ENCODE measurements at places on chromosomes 7 and 10.
A peak's percentile ranks its signal among the peaks of the same experiment; 100 is the strongest.

- DNase-seq, result no peak
These were observed 28.5 kb downstream of the CELF2 start for GRCh38 chr10:11045995-11046775.

GRCh38 chr10:23362879-23363792 lies 18.5 kb upstream of the C10orf67 start:
- no peak for DNase-seq

DNA sequence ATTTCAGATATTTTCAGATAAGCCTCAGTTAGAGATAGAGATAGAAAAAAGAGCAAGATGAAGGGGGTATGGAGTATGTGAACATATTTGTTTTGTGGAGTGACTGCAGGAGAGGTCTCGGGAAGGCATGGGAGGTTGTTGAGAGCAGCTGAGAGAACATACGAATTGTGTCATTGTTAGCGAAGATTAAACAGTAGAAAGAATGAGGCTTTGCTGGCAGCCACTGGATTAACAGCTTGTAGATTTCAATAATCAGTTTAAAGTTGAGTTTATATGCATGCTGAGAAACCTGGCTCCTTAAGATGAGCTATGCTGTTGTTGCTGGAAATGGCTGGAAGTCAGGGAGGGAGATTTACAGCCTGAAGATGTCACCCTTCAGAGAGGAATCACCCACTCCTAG lies 100.9 kb upstream of the SORCS3 start:
- DNase-seq, result no peak

GRCh38 chr10:113108948-113109347 lies 158.9 kb downstream of the TCF7L2 start:
- no peak for DNase-seq

DNA sequence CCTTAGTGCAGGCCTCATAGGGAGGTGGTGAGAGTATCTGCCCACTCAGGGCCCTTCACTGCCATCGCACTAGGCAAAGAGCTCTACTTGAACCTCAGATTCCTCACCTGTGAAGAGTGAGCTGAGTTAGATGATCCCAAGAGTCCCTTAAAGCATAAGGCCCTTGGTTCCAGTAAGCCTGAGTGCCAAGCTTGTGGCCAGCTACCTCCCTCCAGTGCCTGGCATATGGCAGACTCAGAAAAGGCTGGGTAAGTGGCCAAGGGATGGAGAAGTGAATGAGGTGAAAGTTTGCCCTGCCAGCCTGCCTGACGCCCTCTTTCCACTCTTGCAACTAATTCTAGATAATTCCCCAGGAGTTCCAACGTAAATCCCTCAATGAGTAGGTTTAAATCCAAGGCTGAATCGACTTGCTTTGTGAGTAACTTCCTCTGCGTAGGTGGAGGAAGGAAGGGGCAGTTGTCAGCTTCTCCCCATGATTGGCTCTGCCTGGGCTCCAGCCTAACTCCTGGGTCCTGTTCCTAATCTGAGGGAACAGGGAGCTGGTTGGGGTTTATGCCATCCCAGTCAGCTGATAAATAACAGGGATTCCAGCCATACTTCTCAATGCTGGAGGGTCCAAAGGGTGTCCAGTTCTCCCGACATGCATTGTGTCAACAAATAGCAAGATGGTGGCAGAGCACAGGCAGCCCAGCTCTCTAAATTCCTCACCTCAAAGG lies 14.2 kb downstream of the DUSP5 start:
- no peak for DNase-seq

GRCh38 chr10:5076615-5077014 lies 17.6 kb upstream of the AKR1C3 start:
- no peak for DNase-seq

DNA sequence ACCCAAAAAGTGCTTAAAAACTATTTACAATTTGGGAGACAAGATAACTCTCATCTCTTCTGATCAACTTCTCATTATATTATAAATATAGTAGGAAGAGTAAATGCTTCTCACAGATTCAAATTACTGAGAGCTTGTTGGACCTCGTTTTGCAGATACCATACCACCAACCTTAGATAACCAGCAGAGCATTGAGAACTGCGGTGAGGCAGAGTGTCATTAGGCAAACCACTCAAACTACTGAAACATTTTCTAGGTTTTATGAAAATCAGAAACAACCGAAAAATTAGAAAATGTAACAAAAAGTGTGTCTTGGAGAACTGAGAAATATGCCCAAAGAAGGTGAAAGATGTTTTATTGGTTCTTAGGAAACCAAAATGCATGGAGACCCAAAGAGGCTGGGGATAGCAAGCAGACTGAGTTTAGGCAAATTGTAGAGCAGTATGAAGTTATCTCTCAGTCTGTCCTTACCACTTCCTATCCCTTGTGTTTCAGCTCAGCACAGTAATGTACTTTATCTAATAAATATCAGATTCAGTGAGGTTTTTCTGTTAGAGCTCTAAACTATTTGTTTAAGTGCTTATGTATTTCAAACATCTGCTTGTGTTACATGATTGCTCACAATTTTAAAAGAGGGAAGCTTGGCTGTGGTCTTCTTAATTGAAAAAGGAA lies 77.9 kb downstream of the HECTD2 start:
- no peak for DNase-seq

DNA sequence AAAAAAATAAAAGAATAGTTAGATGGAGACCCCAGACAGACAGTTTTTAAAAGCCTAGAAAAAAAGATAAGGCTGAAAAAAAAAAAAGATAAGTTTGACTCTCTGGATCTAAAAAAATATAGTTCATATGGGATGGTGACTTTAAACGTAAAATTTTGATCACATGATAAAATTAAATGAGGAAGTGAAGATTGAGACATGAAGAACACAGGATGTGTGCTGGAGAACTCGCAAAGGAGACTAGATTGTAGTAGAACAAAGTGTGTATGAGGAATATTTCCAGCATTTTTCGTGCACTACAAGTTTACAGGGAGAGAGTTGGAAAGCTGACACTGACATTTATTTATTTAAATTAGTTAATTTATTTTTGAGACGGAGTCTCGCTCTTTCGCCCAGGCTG lies 286.4 kb downstream of the PRPF18 start:
- DNase-seq, result no peak

DNA sequence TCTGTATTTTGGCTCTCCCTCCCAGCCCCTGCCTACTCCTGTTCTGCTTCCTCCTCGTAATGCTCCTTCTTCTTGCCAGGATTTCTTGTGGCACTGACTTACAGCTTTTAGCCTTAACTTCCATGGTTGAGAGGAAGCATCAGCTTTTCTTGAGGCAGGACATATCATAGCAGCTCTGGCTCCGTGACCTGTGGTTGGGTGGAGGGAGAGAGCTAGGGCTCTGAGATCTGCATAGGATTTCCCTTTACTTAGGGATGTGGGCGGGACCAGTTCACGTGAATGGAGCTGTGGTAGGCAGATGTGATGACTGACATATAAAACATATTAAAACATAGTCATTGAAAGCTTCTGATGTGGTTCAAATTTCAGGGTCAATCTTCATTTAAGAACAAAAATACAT lies 10.6 kb upstream of the RAB11FIP2 start:
- no peak for DNase-seq

- no peak for DNase-seq
These were observed 368.4 kb upstream of the PODXL start for GRCh38 chr7:131924857-131925256.

GRCh38 chr10:124984376-124984775 lies 42.5 kb downstream of the ZRANB1 start:
- DNase-seq, result no peak

GRCh38 chr7:4714767-4715409 lies 32.8 kb downstream of the FOXK1 start:
- DNase-seq, result no peak

DNA sequence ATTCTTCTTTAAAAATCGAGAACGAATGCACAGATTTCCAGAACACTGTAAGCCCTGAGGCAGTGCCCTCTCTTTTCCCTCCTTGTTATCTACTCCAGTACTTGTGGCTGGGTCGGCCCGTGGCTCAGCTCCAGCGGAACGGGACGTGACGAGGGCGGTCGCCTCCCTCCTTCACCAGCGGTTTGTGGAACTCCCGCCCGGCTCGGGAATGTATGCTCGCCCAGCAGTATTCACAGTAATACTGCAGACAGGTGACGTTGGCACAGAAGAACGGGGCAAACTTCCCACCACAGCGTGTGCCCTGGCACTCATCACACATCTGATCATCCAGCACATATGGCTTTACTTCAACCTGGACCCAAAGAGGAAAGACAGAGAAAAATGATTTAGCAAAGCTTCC lies 128.5 kb downstream of the BTAF1 start:
- DNase-seq, result no peak

DNA sequence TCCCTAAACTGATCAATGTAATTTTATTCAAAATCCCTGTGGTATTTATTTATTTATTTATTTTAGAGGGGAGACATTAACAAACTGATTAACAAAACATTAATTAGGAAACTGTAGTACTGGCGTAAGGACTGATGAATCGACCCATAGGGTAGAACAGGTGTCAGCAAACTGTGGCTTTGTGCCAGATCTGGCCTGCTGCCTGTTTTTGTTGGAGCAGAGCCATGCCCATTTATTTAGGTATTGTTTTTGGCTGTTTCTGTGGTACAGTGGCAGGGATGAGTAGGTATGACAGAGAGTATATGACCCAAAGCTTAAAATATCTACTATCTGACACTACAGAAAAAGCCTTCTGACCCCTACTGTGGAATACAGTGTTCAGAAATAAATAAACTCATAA lies 332.5 kb upstream of the ETV1 start:
- DNase-seq, result no peak

DNA sequence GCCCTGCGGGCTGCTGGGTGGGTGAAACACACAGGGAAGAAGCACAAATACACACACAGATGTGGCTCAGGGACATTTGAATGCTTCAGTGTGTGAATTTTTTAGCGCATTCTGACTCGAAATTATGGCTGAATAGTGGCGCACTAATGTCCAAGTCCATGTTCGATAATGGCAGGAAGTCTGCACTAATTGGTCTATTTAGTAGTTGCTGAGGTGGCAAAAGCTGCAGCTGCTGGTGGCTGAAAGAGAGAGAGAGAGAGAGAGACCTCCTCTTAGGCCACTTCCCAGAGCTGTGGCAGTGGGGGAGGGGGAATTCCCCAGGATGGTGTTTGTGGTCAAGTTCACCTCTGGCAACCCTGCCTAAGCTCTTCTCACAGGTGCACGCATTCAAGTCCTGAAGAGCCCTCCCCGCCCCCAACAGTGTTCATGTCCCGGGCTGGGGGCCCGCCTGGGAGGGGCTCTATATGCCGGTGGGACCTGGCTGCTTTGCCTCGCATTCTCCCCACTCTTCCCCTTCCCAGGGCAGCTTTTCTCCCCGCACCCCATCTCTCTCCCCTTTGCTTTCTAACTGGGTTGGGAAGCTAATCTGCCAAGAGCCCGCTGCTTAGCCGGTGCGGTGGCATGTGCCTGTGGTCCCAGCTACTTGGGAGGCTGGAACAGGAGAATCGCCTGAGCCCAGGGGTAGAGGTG lies 6.0 kb upstream of the MNX1 start:
- peak; percentile 50 for DNase-seq

GRCh38 chr7:147519062-147519461 lies 1071.5 kb upstream of the C7orf33 start:
- DNase-seq, result no peak

DNA sequence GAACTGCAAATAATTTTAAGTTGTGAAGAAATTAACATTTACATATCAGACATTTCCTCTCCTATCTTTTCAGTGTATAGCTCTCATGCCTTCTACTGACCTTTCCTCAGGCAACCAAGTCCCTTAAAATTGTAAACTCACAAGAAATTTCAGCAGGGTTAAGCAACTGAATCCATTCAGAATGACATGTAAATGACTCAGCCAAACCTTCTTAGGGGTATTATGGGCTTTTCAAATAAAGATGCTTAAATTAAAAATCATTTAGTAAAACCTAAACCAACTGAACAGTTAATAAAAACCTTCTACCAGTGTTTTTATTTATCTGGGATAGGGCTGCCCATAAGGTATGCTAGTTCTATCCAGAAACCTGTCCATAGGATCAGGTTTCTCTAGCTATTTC lies 20.7 kb downstream of the WAPL start:
- no peak for DNase-seq

- no peak for DNase-seq
These were observed 45.5 kb upstream of the ZNF716 start for GRCh38 chr7:57404343-57404966.

GRCh38 chr10:70993051-70993450 lies 104.7 kb upstream of the PCBD1 start:
- DNase-seq, result no peak

- no peak for DNase-seq
These were observed 41.8 kb downstream of the PFKFB3 start for GRCh38 chr10:6244510-6244909.

DNA sequence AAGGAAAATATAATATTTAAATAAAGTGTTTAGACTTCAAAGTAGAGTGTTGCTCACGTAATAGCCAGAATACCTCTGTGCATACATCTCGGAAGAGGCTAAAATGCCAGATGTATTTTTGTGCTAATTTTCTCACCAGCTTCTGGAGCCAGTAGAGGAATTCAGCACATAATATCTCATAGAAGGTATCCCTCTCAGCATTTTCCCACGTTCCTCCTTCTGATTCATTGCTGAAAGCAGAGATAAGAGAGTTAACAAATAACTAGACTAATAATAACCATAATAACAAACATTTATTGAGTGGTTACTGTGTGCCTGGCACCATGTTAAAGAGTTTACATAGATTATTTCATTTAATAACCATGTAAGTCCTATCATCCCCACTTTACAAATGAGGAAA lies 123.6 kb downstream of the VTI1A start:
- no peak for DNase-seq

GRCh38 chr7:108395426-108395825 lies 60.8 kb downstream of the NRCAM start:
- no peak for DNase-seq

DNA sequence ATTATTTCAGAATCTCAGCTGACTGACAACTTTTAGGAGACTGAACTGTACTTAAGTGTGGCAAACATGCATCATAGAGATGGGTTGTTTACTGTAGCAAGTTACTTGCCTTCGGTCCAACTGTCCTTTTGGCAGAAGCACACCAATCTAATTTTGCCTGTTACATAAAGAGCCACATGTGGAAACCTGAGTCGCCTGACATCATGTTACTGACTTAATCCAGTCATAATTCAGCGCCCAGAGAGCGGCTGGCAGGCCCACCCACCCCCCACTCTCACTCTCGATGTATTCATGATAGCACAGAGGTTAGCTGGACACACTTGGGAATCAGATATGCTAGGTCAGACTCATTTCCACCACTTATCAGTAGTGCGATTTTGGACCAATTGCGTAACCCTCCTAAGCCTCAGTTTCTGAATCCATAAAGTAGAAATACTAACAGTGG lies 57.3 kb upstream of the CAPZA2 start:
- no peak for DNase-seq

GRCh38 chr7:37216156-37216852 lies 232.4 kb downstream of the ELMO1 start:
- DNase-seq, result no peak

All from ecto neural progenitor cell (in vitro differentiated cells).